ENCODE measurements at places on chromosomes 1 and 21.

- no peak for DNase-seq
Measured at GRCh38 chr1:222310836-222311235, 237.1 kb downstream of the HHIPL2 start.

- no peak for DNase-seq
Measured at GRCh38 chr1:157653494-157653873, 47.1 kb downstream of the FCRL3 start.

DNA sequence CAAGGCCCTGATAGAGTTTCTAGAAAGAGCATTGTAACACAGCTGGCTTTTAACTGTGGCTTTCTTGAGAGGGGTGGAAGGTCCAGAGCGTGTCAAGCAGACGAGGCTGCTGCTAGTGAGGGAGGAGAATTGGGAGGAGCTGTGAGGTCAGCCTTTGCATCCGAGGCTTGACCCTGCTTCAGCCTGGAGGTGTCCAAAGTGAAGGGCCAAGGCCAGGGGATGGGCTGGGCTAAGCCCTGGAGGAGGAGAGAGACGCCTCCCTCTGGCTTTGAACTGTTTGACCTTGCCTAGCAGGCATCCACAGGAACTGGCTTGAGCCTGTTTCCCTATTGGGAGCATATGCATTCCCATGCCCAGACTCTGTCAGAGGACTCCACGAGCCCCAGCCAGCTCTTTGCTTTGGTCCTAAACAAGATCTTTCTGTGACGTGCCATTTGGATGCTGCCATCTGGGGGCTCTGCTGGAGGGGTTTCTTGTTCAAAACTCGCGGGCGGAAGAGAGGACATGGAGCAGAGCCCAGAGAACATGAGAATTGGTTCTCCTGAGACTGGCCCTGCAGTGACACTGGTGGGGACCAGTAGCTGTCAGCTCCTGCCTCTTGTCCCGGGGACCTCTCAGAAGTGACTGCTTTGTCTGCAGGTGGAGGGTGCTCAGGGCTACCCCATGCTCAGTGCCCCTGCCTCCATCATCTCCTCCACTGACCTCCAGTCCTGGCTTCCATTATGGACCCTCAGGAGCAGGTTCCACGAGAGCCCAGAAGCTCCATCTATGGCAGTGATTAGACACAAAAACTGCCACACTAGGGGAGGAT lies 5.5 kb downstream of the ACTRT2 start:
- DNase-seq, result no peak

DNA sequence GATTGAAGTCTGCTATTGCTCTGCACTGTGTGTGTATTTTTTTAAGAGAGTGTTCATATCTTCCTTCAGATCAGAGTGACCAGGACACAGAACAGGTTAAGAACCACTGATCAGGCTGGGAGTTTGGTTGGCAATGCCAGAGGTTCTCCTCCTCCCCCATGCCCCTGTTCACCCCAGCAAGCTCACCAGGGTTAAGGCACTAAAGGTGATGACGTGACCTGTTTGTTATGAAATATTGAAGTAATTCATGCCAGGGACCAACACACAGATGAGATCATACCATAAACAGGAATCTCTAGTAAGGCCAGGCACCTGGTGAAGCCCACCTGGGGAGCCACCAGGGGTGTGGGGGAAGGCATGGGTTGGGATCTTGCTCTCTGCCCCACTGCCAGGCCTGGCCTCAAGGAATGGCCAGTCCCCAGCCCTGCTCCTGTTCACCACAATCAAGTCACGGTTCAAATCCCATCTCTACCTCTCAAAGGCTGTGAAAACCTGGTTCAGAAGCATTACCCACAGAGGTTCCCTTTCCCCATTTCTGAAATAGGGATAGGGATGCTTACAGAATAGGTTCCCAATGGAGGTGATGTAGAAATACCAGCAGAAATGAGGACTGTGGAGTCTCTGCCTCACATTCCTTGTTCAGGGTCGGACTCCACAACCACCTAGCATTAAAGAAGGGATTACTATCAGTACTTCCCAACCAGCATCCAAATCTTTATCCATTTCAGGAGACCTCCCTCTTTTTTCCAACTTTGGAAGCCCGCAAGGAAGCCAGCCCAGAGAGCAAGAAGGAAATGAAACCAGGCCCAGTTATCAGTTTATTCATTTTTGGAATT lies 2.4 kb downstream of the ID3 start:
- peak; percentile 86 for DNase-seq

DNA sequence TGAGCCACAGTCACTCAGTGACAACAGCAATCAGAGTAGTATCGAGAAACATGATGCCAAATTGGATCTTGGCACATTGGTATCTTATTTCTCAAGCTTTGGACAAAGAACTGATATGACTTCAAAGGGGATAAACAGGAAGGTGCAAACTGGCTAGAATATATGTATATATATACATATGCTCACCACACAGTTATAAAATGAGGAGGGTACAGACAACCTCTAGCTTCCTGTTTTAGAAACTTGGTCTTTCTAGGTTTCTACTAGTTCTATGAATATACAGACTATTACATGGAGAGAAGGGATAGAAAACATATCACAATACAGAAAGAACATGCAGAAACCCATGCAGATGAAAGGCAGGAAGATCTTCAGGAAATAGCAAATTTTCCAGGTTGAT lies 292.1 kb upstream of the SNX7 start:
- DNase-seq, result no peak

GRCh38 chr1:231192620-231193163 lies 30.8 kb downstream of the TRIM67 start:
- DNase-seq, result no peak

DNA sequence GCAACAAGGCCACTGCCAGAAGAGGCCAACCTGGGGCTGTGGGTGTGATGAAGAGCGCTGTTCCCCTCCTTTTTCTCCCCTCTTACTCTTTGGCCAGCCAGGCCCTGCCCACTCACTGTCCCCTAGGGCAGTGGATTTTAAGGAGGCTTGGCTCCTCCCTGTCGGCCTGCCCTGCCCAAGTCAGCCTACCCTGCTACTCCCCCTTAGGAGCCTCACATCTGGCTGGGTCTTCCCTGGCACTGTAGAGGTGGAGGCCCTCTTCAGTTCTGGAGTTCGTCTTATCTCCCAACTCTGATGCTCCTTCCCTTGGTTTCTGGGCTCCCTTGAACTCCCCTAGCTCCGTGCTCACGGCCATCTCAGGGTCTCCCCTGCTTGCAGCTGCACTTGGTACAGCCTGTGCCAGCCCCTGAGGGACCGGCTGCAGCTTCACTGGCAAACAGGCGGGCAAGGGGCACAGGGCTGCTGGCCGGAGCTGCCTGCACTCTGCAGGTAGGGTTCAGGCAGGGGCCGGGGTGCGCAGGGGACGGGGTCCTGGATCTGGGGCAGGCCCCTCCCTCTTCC lies 4.0 kb downstream of the AMPD2 start:
- no peak for DNase-seq

DNA sequence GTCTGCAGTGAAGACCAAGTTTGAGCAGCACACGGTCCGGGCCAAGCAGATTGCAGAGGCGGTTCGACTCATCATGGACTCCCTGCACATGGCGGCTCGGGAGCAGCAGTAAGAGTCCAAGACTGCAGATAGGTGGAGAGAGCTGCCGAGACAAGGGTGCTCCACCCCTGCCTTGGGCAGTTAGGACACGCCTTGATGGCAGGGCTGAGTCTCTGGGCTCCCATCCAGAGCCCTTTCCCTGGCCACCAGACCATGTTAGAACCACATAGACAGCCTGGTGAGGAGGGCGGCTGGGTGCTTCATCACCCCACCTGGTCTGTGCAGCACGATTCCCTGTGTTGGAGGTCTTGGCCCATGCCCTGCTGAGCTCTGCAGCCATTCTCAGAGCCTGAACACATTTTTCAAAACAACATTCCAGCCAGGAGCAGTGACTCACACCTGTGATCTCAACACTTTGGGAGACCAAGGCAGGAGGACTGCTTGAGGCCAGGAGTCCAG lies 17.3 kb upstream of the MIIP start:
- DNase-seq, result no peak

DNA sequence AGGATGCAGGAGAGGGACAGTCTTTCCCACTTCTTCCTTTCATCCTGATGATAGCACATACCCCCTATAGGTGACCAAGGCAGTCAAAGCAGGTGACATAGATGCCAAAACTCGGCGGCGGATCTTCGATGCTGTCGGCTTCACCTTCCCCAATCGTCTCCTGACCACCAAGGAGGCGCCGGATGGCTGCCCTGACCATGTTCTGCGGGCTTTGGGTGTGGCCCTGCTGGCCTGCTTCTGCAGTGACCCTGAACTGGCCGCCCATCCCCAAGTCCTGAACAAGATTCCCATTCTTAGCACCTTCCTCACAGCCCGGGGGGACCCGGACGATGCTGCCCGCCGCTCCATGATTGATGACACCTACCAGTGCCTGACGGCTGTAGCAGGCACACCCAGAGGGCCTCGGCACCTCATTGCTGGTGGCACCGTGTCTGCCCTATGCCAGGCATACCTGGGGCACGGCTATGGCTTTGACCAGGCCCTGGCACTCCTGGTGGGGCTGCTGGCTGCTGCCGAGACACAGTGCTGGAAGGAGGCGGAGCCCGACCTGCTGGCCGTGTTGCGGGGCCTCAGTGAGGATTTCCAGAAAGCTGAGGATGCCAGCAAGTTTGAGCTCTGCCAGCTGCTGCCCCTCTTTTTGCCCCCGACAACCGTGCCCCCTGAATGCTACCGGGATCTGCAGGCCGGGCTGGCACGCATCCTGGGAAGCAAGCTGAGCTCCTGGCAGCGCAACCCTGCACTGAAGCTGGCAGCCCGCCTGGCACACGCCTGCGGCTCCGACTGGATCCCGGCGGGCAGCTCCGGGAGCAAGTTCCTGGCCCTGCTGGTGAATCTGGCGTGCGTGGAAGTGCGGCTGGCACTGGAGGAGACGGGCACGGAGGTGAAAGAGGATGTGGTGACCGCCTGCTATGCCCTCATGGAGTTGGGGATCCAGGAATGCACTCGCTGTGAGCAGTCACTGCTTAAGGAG lies 2.9 kb downstream of the NCDN start:
- DNase-seq, result no peak

GRCh38 chr1:89802841-89803240 lies 18.0 kb upstream of the LRRC8D start:
- DNase-seq, result peak; percentile 45

DNA sequence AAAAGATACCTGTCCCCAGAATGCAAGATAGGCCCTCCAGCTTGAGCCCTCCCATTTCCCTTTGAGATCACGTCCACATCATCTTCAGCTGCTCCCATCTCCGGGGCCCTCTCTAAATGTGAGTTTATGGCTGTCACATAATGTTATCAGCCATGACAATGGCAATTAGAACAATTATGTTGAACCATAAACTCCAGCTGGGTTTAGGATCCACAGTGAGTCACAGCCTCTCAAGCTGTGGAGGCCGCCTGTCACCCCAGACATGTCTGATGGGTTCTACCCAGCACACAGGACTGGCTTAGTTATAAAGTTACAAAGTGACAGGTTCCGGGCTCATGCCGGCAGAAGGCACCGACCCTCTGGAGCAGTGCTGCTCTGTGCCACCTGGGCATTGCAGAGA lies 597.3 kb downstream of the PTPRU start:
- no peak for DNase-seq

DNA sequence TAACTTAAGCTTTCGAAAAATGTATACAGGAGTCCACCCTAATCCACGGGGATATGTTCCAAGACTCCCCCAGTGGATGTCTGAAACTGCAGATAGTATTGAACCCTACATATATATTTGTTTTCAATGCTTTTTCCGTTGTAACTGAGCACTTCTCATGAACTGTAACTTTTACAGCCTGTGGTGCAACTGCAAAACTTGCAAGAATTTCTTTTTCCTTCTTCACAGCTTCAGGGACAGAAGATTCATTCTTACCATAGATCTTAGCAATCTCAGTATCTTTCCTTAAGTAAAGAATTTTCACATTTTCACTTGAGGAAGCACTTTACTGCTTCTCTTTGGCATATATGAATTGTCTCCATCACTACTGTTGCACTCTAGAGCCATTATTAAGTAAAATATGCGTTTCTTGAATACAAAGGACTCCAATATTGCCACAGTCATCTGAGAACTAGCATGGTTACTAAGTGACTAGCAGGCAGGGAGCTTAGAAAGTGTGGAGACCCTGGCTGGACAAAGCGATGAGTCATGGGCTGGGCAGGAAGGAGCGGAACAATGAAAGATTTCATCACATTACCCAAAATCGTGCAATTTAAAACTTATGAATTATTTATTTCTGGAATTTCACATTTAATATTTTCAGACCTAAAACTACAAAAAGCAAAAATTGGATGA lies 14.1 kb downstream of the DPYD start:
- DNase-seq, result peak; percentile 84

DNA sequence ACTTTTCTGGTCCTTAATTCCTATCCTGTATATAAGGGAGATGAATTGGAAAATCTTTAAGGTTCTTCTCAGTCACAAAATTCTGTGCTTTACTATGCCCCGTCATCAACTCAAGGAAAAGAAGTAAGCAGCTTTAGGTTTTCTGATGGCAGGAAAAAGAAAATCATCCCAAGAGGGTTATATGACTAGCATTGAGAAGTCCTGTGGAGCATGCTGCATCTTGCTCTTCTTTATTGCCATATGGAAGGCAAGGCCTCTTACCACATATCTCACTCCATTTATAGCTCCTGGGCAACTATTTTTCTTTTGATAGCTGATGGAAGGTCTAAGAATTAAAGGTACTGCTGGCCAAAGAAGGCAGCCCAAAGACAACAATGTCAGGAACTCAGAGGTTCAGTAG lies 552.5 kb downstream of the DPYD start:
- no peak for DNase-seq

All from EH (cell line).